ENCODE measurements at places on chromosomes 4 and X.

DNA sequence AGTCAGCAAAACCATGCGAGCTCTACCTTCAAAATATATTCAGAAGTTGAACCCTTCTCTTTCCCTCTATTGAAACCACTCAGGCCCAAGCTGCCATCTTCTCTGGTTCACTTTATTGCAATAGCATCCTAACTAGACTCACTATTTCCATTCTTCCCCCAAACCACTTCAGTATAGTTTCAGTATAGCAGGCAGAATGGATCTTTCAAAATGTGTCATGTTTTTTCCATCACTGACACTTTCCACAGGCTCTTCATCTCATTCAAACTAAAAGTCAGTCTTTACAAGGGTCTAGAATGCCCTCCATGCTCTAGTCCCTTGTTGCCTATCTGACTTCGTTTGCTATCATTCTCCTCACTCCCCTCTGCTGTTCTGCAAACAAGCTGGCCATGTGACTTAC, 274.4 kb downstream of the IDS start:
- no peak for DNase-seq

DNA sequence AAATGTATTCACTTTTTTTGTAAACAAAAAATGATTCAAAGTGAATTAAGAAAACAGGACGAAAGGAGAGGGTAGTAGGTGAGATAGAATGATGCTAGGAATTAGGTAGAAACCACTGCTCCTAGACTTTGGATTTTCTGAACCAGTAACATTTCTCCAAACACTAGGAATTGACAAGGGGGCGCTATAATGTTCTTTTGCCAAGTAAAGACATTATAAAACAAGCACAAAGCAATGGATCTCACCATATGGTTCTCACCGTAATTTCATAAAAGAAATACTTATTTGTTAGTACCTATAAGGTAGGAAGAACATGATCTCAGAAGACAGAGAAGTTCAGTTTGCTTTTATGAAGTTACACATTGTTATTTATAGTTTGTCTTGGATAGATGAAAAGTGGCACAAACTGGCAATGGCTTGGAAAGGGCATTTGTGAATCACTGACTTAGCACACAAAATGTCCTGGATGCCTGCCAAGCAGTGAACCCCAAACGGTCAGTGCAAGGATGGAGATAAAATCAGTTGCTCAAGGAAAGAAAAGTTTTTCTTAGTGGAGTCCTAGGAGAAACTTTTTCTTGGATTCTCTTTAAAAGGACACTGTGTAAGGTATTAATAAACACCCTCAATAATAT, 8.1 kb upstream of the TBC1D1 start:
- no peak for DNase-seq

DNA sequence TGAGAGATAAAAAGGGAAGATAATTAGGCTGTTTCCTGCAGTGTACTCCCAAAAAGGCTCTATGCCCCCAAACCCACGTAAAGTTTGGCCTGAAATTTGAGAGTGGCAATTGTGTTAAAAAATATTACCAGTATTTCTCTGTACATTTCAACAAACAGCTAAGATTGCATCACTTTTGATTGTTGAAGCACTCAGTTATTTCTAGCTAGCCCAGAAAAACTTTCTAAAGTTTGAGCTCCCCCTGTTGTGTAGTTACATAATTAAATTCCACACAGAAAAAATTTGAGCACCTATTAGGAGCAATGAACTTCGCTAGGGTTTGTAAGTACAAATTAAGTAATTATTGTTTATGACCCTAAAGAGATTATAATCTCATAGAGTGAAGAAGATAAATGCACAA, 109.4 kb downstream of the DLG3 start:
- no peak for DNase-seq

- DNase-seq: no peak
These were observed 74.2 kb downstream of the FAM13A start for GRCh38 chr4:88982757-88983156.

DNA sequence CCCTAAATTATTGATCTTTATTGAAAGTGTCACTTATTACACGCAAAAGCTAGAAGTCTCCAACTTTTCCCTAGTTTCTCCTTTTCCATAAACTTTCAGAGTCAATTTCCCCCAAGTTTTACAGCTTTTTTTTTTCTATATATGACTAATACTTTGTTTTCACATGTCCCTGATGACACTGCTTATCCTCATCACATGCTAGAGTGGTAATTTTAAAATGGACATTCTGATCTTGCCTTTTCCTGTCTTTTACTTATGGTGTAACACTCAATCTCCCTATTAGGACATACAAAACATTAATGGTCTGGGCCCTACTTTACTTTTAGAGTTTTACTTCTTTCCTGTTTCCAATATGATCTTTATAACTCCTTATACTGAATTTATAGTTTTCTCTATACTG, 112.6 kb downstream of the ANK2 start:
- no peak for DNase-seq

GRCh38 chr4:158411269-158411668, 110.4 kb upstream of the RXFP1 start:
- DNase-seq: no peak
